Naive thymus-derived CD8-positive, alpha-beta T cell (primary cell): ENCODE measurements at places on chromosomes 16 and 17. TPM values are rescaled to one million over a fixed set of nuclear protein-coding genes. Genes with fewer than 3 reads are reported as not detected.
A peak's percentile ranks its signal among the peaks of the same experiment; 100 is the strongest.

DNA sequence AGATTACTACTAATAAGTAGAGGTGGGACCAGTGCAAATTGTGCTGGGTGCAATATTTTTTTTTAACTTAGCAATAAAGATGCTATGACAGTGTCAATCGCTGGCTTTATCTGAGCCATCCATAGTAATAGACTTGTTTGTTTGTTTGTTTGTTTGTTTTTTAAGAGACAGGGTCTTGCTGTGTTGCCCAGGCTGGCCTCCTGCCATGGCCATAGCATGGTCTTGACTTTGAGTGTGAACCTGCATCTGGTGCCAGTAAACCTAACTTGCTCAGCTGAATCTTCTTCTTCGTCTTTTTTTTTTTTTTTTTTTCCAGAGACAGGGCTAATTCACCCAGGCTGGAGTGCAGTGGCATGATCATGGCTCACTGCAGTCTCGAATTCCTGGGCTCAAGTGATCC lies 46.6 kb downstream of the ZNRF1 start:
- H3K27me3 ChIP-seq, result no peaks in the 10 kb centered on the region
- no peak for DNase-seq
- H3K4me1 ChIP-seq, result peaks cover 9% of the 10 kb centered on the region
- H3K36me3 ChIP-seq, result no peaks in the 10 kb centered on the region
- H3K27ac ChIP-seq, result no peak overlapping the region
- H3K4me3 ChIP-seq, result no peak overlapping the region

- DNase-seq, result no peak
- H3K4me1 ChIP-seq, result no peaks in the 10 kb centered on the region
- peaks cover 19% of the 10 kb centered on the region for H3K27me3 ChIP-seq
- no peak overlapping the region for H3K27ac ChIP-seq
- no peak overlapping the region for H3K4me3 ChIP-seq
Measured at GRCh38 chr17:27384726-27385125, 71.5 kb upstream of the KSR1 start.

DNA sequence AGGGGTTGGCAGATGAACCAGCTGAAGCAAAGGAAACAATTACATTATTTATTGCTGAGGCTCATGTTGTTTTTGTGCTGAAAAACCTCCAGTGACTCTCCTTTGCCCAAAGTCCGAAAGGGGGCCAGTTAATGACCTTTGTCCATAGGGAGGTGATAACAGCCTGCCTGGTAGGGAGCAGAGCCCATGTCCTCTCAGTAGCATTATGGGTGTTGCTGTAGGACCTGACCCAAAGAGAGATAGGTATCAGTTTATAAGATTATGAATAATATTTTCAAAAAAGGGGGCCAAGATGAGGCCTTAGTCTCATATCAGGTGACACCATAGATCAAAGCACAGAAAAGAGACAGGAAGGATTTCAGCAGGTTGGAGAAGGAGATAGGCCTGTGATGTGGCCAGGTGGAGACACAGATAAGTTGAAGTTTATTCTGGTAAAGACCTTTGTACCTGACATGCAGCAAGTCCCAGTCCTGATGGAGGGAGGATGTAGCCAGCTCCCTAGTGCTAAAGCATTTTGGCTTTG lies 55.1 kb downstream of the CENPV start:
- H3K36me3 ChIP-seq, result peaks cover 10% of the 10 kb centered on the region
- DNase-seq, result no peak
- peak overlapping the region; percentile 89 for H3K27ac ChIP-seq
- H3K4me1 ChIP-seq, result peaks cover 13% of the 10 kb centered on the region

DNA sequence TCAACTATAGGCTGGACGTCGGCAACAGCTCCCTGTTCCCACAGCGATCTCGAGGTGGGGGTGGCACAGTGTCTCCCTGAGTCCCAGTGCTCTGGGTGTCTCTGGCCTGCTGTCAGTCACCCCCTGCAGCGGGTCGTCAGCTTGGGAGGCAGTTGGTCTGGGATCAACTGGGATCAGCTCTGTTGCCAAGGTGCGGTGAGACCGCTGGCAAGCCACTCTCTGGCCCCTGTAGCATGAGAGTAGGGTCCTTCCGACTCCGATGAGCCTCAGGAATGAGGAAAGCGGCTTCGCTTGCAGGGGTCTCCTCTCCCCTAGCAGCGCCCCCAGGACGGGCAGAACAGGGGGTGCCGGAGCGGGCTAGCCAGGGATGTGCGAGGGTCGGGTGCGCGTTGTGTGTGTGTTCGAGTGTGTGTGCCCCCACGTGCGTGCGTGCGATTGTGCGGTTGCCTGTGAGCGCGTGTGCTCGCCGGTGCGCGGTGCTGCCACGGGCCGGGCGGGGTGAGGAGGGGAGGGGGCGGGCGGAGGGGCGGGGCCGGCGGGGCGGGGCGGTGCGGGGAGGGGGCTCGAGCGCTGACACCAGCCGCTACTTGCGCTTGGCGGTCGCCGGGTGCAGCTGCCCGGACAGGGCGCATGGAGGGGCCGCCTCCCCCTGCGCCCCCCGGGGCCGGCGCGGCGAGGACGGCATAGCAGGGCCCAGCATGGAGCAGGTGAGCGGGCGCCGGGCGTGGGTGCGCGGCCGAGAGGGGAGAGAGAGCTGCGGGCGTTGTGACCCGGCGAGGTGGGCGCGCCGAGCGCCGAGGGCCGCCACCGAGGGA lies 9.4 kb upstream of the ARHGAP23 start:
- H3K4me1 ChIP-seq, result peaks cover 7% of the 10 kb centered on the region
- no peaks in the 10 kb centered on the region for H3K36me3 ChIP-seq
- peaks cover 15% of the 10 kb centered on the region for H3K27me3 ChIP-seq
- no peak overlapping the region for H3K27ac ChIP-seq
- no peak for DNase-seq

- H3K27ac ChIP-seq, result no peak overlapping the region
- no peaks in the 10 kb centered on the region for H3K36me3 ChIP-seq
- no peak for DNase-seq
- H3K4me1 ChIP-seq, result no peaks in the 10 kb centered on the region
Measured at GRCh38 chr17:13634021-13634420, 32.3 kb upstream of the HS3ST3A1 start.

GRCh38 chr16:85863384-85863774 lies 35.6 kb upstream of the IRF8 start:
- H3K27ac ChIP-seq, result no peak overlapping the region
- no peak overlapping the region for H3K4me3 ChIP-seq
- no peaks in the 10 kb centered on the region for H3K27me3 ChIP-seq
- no peaks in the 10 kb centered on the region for H3K36me3 ChIP-seq
- no peaks in the 10 kb centered on the region for H3K4me1 ChIP-seq

- no peaks in the 10 kb centered on the region for H3K36me3 ChIP-seq
- H3K4me1 ChIP-seq, result no peaks in the 10 kb centered on the region
- peaks cover 5% of the 10 kb centered on the region for H3K27me3 ChIP-seq
Measured at GRCh38 chr17:10384175-10384574, 11.4 kb upstream of the MYH13 start.

- peak overlapping the region; percentile 93 for H3K27ac ChIP-seq
- DNase-seq, result no peak
- peaks cover 82% of the 10 kb centered on the region for H3K4me1 ChIP-seq
- no peaks in the 10 kb centered on the region for H3K36me3 ChIP-seq
- no peak overlapping the region for H3K4me3 ChIP-seq
Measured at GRCh38 chr17:75335315-75335714, 46.1 kb upstream of the SLC25A19 start.

- H3K4me3 ChIP-seq, result no peak overlapping the region
- peak overlapping the region; percentile 47 for H3K27ac ChIP-seq
- H3K36me3 ChIP-seq, result peaks cover 28% of the 10 kb centered on the region
- DNase-seq, result no peak
- H3K4me1 ChIP-seq, result peaks cover 20% of the 10 kb centered on the region
Measured at GRCh38 chr16:3643095-3643730, 11.3 kb upstream of the DNASE1 start.

DNA sequence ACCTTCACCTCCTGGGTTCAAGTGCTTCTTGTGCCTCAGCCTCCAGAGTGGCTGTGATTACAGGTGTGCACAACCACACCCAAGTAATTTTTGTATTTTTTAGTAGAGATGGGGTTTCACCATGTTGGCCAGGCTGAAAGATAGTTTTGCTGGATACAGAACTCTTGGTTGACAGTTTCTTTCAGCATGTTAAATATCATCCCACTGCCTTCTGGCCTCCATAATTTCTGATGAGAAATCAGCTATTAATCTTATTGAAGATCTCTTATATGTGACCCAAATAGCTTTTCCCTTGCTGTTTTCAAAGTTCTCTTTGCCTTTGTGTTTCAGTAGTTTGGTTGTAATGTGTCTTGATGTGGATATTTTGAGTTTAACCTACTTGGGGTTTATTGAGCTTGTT lies 50.3 kb upstream of the BRD7 start:
- no peaks in the 10 kb centered on the region for H3K4me1 ChIP-seq
- no peak overlapping the region for H3K4me3 ChIP-seq
- H3K27me3 ChIP-seq, result no peaks in the 10 kb centered on the region
- DNase-seq, result no peak
- no peak overlapping the region for H3K27ac ChIP-seq

- no peaks in the 10 kb centered on the region for H3K4me1 ChIP-seq
- no peak for DNase-seq
- no peaks in the 10 kb centered on the region for H3K36me3 ChIP-seq
- no peak overlapping the region for H3K27ac ChIP-seq
- H3K27me3 ChIP-seq, result peaks cover 2% of the 10 kb centered on the region
Measured at GRCh38 chr16:8023326-8023725, 567.0 kb downstream of the TMEM114 start.

DNA sequence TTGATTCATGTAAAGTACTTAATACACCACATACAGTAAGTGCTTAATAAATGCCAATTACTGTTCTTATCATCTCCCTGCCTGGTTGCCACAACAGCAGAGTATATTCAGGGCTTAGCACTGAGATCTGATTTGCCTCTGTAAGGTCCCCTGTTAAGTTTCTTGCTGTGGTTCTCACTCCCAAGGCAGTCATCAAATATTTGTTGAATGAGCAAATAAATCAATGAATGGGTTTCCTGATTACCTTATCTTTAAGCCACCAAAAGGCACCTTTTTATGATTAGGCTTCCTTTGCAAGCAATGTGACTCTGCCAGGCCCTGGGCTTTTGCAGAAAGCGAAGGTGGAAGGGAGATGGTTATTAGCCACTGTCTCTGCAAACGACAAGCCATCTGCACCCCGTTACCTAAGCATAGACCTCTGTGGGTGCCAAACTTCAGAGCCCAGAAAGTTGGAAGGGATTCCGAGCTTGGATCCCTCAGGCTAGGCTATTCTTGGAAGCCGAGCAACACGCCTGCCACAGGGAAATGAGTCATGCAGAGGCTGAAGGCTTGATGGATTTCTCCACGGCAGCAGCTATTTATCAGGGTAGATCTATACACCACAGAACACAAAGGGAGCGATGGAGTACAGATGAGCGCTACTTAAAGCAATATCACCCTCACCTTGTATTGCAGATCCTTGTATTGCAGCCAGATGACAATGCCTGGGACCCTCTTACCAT lies 102.0 kb downstream of the GRIN2A start:
- H3K36me3 ChIP-seq, result no peaks in the 10 kb centered on the region
- no peak overlapping the region for H3K4me3 ChIP-seq
- no peaks in the 10 kb centered on the region for H3K4me1 ChIP-seq
- no peaks in the 10 kb centered on the region for H3K27me3 ChIP-seq
- no peak overlapping the region for H3K27ac ChIP-seq
- DNase-seq, result no peak

GRCh38 chr16:31678649-31679325 lies 151.1 kb downstream of the AHSP start:
- peaks cover 8% of the 10 kb centered on the region for H3K27me3 ChIP-seq
- H3K4me3 ChIP-seq, result no peak overlapping the region
- peaks cover 20% of the 10 kb centered on the region for H3K36me3 ChIP-seq
- no peak for DNase-seq
- H3K27ac ChIP-seq, result no peak overlapping the region
- peaks cover 3% of the 10 kb centered on the region for H3K4me1 ChIP-seq

DNA sequence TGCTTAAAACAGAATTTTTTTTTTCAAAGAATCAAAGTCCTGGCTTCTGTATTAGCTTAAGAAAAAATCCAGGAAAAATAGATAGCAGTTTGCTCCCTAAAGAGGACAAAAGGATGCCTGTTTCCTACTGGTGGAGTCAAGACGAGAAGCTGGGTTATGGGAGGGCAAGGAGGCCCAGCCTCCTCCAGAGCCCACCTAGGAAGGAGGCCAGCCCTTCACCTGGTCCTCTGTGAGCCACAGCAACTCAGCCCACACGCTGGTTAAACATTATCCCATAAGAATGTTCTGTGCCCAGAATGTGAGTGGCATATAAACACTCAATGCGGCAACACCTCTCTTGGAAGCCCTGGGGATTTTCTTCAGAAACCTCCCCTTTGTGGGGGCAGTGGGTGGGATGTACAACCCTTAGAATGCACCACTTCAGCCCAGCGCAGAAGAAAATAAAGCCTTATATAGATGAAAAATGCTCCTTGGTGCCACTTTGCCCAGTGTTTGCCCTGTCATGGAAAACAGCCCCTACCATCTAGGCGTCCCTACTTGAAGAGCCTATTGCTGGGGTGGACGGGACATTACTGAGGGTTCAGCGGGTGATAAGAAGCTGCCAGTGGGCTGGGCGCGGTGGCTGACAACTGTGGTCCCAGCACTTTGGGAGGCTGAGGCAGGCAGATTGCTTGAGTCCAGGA lies 48.0 kb downstream of the TEKT5 start:
- H3K4me1 ChIP-seq, result no peaks in the 10 kb centered on the region
- H3K36me3 ChIP-seq, result no peaks in the 10 kb centered on the region
- no peak for DNase-seq
- H3K4me3 ChIP-seq, result no peak overlapping the region

GRCh38 chr17:55175788-55176427 lies 88.9 kb upstream of the HLF start:
- H3K27ac ChIP-seq, result no peak overlapping the region
- no peaks in the 10 kb centered on the region for H3K4me1 ChIP-seq
- H3K27me3 ChIP-seq, result no peaks in the 10 kb centered on the region
- no peak overlapping the region for H3K4me3 ChIP-seq

Gene ZFP3
- 12.7 TPM for total RNA-seq

Gene STAC2
- 0.23 TPM for total RNA-seq

Gene CDYL2
- 13.5 TPM for total RNA-seq

Gene RDM1
- total RNA-seq, result 0.41 TPM

Gene NEUROD2
- total RNA-seq, result not detected

Gene FOXC2
- total RNA-seq, result not detected

Gene WNT9B
- total RNA-seq, result not detected

Gene ZDHHC1
- total RNA-seq, result not detected
